Kidney glomerular epithelial cell (primary cell): ENCODE measurements at places on chromosomes 12 and 14.
A peak's percentile ranks its signal among the peaks of the same experiment; 100 is the strongest.

DNA sequence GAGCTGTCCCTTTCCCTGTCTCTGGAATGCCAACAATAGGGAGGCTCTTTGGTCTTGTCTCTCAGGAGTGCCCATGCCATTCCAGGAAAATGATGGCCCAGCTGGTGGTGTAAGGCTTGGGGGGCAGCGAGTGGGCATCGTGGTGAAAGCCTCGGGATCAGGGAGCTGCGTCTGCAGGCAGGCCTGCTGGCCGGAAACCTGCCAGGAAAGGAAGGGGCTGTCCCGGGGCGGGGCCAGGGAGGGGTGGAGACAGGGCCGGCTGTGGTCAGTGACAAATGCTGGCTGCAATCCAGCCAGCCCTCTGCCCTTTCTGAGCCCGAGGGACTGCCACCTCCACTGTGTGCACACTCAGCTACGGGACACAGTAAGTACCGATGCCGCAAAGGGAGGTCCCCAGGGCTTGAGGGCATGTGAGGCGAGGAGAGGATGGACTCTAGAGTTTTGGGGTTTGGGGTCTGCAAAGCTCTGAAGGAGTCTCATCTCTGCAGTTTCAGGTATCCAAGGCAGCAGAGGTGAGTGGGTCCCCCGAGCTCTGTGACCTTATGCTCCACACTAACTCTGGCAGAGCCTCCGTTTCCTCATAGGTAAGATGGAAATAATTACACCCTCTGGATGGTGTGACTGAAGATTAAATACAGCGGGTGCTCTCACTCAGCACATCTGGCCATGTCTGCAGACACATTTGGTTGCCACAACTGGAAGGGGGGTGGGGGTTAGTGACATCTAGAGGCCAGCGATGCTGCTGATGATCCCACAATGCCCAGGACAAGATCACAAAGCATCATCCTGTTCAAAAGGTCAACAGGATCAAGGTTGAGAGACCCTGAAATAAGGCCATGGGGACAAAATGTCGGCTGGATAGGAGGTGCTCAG lies at the start of gene SERPINA5:
SERPINA5 (plus strand) TSS at position 300 of the 873 bp plus-strand sequence. CDS start 5,937 bp downstream, outside the sequence.
- peak; percentile 4 for DNase-seq

- no peak for DNase-seq
Measured at GRCh38 chr14:24434036-24434435, 4.3 kb downstream of the KHNYN start.

GRCh38 chr14:95228240-95228639 lies 70.9 kb upstream of the DICER1 start:
- DNase-seq: no peak

GRCh38 chr14:96184737-96185136 lies 19.9 kb upstream of the BDKRB2 start:
- DNase-seq: no peak

DNA sequence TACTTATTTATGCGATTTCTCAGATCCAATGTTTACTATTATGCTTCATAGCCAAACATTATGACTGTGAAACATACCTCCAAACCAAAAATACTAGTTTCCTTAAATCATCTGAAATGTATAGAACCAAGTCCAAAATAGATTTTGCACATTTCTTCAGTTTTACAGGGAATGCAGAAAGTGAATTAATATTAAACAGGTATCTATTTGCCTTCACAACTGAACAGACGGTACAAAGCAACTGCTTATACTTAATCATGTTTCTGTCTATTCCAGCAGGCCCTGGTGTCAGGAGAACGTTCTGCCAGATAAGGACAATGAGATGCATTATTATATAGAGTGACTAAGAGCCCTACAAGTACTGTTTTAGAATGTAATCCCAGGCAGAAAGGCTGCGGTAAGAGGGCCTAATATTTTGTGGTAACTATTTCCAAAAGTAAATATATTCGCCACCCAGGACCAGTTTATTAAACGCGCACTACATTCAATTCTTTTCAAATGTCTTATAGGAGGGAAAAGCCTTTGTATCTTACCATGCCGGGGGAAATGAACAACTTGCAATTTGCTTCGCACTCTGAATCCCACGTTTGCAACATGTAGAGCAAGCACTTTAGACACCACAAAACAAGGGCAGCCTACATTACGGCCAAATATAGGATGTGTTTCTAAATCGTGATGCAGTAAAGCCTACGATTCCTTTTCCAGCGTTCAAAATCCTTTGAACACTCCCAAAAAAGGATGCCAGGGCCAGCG lies 1.5 kb downstream of the CORO1C start:
- DNase-seq: peak; percentile 44

DNA sequence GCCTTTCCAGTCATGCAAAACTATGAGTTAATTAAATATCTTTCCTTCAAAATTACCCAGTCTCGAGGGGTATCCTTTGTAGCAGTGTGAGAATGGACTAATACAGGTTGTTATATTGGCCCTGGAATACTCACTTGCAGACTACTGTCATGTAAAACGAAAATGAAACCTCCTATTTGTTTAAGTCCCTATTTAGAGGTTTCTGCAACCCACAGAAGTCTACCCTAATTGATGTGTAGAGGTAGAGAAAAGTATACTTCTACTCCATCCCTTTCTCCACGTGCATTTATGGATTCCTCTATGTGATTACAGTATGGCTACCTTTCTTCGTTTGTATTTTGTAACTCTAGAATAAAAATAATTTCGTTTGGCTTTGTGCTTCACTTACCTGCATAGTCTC lies 371.1 kb downstream of the FSCB start:
- no peak for DNase-seq

DNA sequence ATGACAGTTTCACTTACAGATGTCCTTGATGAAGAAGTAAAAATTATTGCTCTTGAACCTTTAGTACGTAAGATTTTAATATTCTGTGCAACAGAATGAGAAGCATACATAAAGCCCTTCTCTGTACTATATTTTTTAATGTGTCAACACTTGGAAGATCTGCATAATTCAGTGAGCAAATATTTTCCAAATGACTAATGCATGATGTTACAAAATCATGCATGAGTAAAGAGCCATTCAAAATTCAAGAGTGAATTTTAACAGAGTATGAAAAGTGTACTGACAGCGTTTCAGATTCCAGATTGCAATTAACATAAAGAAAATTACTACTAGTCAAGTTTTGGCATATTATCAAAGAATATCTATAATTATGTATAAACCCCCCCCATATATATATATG lies 101.4 kb upstream of the BBS10 start:
- DNase-seq: no peak

GRCh38 chr12:123067654-123068053 lies 83.2 kb downstream of the PITPNM2 start:
- DNase-seq: no peak

GRCh38 chr12:19031032-19031431 lies 98.5 kb upstream of the PLEKHA5 start:
- DNase-seq: peak; percentile 60

GRCh38 chr14:51582437-51582836 lies 69.3 kb upstream of the FRMD6 start:
- no peak for DNase-seq

- no peak for DNase-seq
Measured at GRCh38 chr14:68418174-68419118, 374.4 kb downstream of the ZFP36L1 start.

DNA sequence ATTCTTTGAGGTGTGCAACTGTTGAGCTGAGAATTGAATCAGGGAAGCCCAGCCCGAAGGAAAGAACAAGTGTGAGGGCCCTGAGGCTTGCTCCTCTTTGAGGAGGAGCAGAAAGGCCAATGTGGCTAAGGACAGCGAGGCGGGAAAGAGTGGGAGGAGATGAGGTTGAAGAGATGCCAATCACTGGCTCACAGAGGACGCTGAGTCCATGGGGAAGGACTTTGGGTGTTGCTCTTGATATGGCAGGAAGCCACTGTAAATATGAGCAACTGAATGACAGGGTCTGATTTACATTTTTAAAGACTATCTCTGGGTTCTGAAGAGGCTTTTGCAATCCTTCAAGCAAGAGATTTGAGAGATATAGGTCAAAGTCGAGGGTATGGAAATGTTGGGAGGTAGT lies 3.3 kb upstream of the APPL2 start:
- no peak for DNase-seq

DNA sequence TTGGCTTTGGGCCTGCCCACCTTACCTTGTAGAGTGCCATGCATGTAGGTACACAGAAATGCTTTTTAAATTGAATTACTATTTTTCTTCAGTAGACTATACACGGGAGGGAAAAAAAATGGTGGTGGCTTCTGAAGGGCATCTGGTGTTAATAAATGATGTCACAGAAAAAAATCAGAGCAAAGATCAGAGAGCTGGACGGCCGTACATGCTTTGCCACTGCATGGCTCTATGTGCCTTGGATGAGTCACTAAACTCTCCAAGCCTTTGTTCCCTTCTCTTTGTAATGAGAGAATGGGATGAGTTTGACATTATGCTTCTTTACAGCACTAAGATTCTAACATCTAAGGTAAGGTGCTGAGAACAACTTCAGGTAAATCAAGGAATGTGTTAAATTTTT lies 376.4 kb upstream of the DDHD1 start:
- no peak for DNase-seq

- peak; percentile 14 for DNase-seq
Measured at GRCh38 chr12:87866578-87867292, 162.5 kb downstream of the C12orf50 start.

- no peak for DNase-seq
Measured at GRCh38 chr14:95679998-95680735, 6.1 kb upstream of the TCL1B start.

DNA sequence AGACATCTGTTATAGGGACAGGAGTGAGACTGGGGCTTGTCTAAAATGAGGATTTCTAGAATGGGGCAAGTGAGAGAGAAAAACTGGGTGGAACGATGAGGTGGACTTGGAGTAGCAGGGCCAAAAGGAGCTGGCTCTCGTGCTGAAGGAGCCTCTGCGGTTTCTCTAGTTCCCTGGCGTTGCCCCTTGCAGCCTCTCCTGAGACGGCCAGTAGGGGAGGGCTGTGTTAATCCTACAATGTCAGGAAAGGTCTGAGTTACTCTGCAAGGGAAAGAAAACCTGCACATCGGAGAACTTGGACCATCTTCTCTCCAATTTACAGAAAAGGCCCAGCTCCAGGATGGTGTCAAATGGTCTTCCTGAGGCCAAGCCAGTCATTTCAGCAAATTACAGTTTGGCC lies 963.8 kb upstream of the FLRT2 start:
- DNase-seq: no peak

- no peak for DNase-seq
Measured at GRCh38 chr14:102729825-102730224, 47.4 kb upstream of the TRAF3 start.

GRCh38 chr12:52629281-52630007 lies 11.1 kb upstream of the KRT73 start:
- DNase-seq: no peak

- no peak for DNase-seq
Measured at GRCh38 chr12:14999021-14999694, 26.3 kb downstream of the PDE6H start.

GRCh38 chr14:91311284-91311662 lies 66.8 kb upstream of the GPR68 start:
- no peak for DNase-seq
